Stimulated activated CD4-positive, alpha-beta T cell treated with anti-CD3 and anti-CD28 coated beads, Interleukin-1b, Interleukin-23, amount 100 ng/mL, for 24 hours (primary cell): ENCODE measurements at places on chromosomes 2 and 18.
A peak's percentile ranks its signal among the peaks of the same experiment; 100 is the strongest.

- no peak for DNase-seq
Observed at GRCh38 chr2:186690786-186691185, 3.1 kb upstream of the FAM171B start.

- DNase-seq = no peak
Observed at GRCh38 chr2:133936096-133936495, 317.8 kb upstream of the MGAT5 start.

DNA sequence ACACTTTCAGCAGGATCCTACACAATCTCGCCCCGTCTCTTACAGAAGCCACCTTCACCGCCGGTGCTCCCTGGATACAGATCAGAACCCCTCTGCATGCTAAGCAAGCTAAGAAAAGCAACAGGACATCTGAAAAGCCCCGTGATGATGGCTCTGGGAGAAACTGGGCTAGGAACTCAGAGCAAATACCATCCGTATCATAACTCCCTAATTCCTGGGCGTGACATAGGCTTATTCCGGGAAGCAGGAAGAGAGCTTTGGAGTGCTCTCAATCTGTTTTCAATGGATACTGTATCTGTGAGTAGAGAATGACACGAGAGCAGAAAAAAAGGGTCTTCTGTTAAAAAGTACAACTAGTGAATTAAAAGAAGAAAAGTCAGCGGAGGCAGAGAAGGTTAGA lies 121.6 kb downstream of the SPP2 start:
- DNase-seq = no peak

- no peak for DNase-seq
Observed at GRCh38 chr18:57859314-57859713, 56.2 kb upstream of the ATP8B1 start.

DNA sequence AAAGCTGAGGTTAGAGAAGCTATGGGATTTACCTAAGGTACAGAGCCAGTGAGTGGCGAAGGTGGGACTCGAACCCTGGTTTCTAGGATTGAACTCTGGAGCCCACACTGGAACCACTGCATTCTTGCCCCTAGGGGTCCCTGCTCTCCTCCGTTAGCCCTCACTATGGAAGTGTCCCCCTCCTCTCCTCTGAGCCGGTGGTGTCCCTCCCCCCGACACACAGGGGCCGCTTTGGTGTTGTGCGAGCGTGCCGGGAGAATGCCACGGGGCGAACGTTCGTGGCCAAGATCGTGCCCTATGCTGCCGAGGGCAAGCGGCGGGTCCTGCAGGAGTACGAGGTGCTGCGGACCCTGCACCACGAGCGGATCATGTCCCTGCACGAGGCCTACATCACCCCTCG lies 8.5 kb upstream of the GMPPA start:
- DNase-seq = no peak

GRCh38 chr2:180699657-180700361 lies 280.6 kb upstream of the UBE2E3 start:
- DNase-seq = no peak

DNA sequence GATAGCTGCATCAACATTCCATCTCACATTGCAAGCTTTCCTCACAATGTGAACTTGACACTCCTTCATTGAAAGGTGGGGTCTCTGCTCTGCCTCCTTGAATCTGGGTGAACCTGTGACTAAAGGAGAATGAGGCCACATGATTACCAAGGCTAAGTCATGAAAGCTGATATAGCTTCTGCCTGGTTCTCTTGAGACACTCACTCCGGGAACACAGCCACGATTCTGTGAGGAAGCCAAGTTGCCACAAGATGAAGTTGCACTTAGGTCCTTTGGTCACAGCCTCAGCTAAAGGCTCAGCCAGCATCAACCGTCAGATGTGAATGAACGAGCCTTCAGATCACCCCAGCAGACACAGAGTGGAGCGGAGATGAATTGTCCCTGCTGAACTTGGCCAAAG lies 94.7 kb upstream of the FAM136A start:
- DNase-seq = no peak

GRCh38 chr2:191845876-191846514 lies 893 bp downstream of the CAVIN2 start:
- no peak for DNase-seq

- no peak for DNase-seq
Observed at GRCh38 chr2:166140475-166140874, 12.7 kb upstream of the SCN1A start.

- no peak for DNase-seq
Observed at GRCh38 chr2:102117472-102117858, 25.1 kb upstream of the IL1R1 start.

DNA sequence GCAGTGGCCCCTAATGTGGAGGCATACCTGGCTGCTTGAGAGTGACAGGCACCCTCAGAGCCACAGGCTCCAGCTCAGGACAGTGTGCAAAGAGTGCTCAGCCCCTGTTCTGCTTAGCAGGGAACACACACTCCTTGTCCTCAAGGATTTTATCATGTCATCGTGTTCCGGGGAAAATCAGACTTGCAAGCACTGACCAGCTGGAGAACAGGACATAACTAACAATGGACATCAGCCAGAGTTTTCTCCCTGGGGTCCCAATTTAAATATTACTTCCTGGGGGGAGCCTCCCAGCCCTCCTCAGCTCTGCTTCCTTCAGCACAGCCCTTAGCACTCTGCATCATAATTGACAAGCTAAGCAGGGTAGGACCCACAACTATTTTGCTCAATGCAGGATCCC lies 175.4 kb upstream of the ACAA2 start:
- DNase-seq = no peak

DNA sequence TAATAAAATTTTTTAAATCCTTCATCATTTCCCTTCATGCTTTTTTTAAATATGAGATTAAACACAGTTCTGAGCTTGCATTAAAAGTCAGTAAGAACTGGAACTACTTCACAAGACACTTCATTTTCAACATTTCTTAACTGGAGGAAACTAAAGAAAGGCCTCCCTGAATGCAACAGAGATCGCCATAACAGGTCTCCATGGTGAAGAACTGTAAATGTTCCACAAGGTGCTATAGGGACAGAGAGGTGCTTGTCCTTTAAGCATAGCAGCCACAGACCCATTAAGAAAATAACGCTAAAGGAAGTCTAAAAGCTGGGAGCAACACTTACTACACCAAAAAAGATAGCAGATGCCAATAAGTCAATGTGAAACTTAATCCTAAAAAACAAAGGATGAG lies 8.5 kb downstream of the STAM2 start:
- no peak for DNase-seq

DNA sequence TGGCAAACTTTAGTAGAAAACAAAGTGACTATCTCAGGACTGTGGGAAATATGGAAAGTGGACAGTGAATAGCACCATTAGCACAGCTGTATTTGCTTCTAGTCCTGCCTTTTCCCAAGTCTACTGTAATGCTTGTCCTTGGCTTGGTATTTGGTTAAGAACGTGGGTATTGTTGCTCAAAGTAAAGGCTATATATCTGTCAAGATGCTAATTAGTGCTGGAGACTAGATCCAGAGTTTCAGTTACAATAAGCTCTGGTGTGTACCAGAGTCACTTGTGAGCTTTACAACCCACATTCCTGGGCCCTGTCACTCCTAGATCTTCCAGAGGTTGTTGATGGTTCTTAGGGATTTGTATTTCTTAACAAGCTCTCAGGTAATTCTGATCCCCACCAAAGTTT lies 313.6 kb downstream of the SLC8A1 start:
- no peak for DNase-seq

DNA sequence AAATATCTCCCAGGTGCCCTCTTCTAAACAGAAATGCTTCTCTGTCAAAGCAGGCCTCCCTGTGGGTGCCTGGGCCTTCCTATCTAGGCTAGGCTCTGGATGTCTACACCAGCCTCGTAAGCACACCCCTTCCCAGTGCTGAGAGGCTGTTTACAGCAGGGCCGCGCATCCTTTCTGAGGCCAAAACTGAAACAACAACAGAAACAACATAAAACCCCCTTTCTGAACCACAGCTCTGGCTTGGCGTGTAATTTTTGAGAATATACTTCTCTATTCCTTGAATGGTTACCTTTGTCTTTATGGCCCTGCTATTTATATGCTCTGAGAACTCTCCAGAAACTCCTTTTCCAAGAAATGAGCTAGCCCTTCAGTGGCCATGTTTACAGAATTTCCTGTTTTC lies 118.4 kb downstream of the BCL2L11 start:
- no peak for DNase-seq

DNA sequence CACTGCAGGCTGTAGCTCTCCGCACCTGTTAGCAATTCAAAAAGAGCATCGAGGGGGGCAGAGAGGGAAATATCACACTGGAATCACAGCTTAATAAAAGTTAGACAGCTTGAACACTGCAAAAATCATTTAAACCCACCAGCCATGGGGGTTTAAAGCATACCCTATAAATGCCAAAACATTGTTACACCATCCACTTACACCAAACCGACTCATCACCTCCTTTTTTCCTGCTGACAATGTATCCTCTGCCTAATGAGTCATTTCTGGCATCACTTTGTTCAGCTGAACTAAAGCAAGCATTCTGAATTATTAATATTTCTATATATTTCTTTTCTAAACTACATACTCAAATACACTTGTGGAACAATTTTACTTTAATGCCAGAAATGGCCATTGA lies 21.6 kb downstream of the MC4R start:
- no peak for DNase-seq

DNA sequence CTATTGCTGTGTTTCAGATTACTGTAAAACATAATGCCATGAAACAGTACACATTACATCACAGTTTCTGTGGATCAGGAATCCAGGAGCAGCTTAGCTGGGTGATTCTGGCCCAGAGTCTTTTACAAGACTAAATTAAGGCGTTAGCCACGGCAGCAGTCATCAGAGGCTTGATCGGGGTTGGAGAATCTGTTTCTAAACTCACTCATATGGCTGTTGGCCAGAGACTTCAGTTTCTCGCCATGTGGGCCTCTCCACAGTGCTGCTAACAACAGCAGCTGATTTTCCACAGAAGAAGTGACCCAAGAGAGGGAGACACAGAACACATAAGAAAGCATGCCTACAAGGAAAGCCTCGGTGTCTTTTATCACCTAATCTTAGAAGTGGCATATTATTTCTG lies 89.2 kb upstream of the MYO3B start:
- DNase-seq = no peak

GRCh38 chr18:45156946-45157345 lies 458.3 kb upstream of the SLC14A2 start:
- no peak for DNase-seq

DNA sequence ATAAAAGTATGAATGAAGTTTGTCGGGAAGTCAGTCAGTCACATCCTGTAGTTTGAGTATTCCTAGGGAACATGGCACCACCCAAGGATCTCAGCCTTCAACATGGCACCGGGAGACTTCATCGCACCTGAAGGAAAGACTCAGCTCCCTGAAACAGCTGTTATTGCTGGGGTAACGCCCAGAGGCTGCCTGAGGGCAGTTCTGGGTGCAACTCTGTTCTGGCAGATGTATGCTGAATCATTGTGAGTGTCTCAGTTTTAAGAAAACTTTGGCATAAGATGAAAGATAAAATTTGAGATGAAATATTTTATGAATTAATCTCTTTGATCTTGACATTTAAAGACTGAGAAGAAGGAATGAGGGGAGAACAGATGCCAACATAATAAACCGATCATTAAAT lies 49.9 kb upstream of the SERPINB2 start:
- no peak for DNase-seq

DNA sequence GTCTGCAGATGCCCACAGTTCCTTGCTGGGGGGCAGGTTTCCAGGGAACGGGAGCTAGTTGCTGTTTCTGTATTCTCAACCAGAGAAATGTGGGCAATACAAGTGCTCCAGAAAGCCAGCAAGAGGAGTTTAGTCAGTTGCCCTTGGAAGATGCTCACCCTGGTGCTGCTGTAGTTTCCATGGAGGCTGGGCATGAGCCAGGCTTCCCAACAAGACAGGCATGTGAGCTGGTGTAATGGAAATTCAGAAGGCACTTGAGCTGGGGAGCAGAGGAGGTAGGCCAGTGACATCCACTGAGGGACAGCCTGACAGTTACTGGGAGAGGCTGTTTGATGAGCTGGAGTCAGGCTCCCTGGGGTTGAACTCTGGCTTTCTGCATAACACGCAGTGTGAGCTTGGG lies 7.7 kb downstream of the HK2 start:
- no peak for DNase-seq

DNA sequence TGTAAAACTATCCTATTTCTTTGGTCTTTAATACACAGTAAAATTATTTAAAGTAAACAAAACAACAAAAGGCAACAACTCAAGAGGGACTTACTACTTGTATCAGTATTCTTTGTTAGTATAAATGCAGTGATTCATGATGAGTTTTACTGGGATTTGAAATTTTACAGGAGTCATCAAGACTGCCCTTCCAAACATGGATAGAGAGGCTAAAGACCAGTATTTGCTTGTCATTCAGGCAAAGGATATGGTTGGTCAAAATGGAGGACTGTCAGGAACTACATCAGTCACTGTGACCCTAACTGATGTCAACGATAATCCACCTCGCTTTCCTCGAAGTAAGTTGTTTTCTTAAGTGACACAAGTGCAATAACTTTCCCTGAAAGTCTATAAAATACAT lies 71.1 kb downstream of the CDH7 start:
- DNase-seq = no peak

- no peak for DNase-seq
Observed at GRCh38 chr2:178836807-178837206, 29.6 kb upstream of the TTN start.

DNA sequence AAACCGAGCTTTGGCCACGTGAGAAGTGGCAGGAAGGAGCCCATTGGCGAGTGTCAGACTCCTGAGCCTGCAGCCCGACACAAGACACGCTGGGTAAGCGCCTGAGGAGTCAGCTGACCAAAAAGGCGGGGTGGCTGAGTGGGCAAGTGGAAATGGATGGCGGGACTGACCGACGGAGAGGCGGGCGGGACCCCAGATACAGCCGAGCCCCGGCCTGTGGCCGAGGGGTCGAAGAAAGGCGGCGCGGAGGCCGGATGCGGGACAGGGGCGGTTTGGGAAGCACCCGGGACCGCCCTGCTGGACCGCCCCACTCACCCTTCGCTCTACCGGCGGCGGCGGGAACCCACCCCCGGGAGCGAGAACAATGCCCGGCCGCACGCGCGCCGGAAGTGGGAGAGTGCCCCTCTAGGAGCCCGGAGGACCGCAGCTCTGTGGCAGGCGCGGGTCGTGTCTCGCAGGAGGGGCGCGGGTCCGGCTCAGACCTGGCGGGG lies 22.8 kb downstream of the ZSCAN30 start:
- DNase-seq = peak; percentile 20

DNA sequence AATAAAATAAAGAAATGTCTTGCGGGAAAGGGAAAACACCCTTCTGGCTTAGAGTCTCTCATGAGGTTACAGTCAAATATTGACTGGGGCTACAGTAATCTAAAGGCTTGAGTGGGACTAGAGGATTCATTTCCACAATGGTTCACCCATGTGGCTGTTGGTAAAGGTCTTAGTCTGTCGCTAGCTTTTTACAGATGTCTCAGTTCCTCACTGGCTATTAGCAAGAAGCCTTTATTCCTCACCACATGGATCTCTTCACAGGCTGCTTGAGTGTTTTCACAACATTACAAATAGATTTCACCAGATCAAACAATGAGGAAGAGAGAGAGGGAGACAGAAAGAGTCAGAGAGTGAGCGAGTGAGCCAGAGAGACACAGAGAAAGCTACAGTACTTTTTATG lies 8.3 kb upstream of the ZC3H15 start:
- no peak for DNase-seq

- no peak for DNase-seq
Observed at GRCh38 chr2:239113615-239114014, 265.7 kb downstream of the TWIST2 start.

- no peak for DNase-seq
Observed at GRCh38 chr2:5788447-5788846, 96.3 kb downstream of the SOX11 start.
